ENCODE measurements at places on chromosomes 11 and 22.

- no peak for DNase-seq
These were observed 67.5 kb downstream of the C11orf58 start for GRCh38 chr11:16805938-16806337.

- no peak for DNase-seq
These were observed 4.6 kb downstream of the TNRC6B start for GRCh38 chr22:40182231-40182835.

GRCh38 chr22:50677493-50678217, 5.0 kb downstream of the SHANK3 start:
- DNase-seq: no peak

DNA sequence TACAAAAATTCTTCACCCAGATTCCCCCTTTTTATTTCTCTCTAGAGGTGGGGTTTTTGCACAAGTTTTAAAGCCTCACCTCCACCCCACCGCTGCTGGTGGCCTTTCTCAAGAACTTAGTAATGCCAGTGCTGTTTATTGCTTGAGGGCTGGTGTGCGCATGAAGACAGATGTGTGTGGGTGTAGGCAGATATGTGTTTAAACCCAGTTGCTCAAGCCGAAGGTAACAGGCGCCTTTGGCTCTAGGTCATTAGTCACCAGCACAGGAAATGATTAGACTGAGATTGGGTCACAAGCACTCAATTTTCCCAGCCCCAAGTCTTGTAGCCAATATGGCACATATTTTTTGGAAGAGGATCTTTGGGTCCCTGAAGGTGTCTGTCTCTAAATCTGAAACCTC, 2.7 kb upstream of the CLMP start:
- no peak for DNase-seq

GRCh38 chr11:17827006-17827405, 92.4 kb downstream of the KCNC1 start:
- DNase-seq: no peak

DNA sequence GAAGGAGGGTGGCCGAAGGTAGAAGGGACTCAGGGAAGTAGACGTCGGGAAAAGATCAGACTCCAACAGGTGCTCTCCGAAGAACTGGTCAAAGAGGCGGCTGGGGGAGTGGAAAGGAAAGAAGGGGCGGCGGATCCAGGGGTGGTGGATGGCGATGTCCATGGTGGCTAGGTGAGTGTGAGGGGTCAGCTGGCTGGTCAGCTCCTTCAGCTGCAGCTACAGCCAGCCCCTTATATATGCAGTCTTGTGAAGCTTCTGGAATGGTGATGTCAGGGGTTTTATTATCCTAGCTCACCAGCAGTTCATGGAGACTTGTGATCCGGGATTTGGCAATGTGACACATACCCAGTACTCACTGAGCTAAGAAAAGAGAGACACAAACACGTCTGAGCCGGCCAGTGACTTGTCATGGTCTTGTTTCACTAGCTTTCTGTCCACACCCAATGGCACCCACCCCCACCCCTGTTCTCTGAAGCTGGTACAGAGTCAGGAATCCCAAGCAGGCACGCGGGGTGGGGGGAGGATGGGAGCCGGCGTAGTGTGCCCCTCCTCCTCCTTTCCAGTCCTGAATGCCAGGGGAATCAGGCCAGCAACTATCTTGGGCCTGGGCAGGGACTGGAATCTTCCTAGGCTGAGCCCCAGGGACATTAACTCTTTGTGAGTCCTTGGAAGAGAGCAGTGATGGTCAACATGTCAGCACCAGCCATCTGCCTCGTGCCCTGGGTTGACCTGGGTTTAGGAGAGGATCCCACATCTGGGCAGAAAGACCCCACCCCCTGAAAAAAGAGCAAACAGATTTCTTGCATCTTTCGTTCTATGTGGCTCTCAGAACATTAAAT, at the start of gene CRYAB:
TSS of gene CRYAB (minus strand) at position 208 of the 839 bp plus-strand sequence. CDS start at position 162, 46 bp downstream.
- no peak for DNase-seq

GRCh38 chr22:44735518-44736428, 16.6 kb upstream of the ARHGAP8 start:
- no peak for DNase-seq

GRCh38 chr11:113203141-113203753, 111.1 kb upstream of the TTC12 start:
- no peak for DNase-seq

- DNase-seq: no peak
These were observed 10.1 kb downstream of the IRAG1 start for GRCh38 chr11:10683429-10683828.

DNA sequence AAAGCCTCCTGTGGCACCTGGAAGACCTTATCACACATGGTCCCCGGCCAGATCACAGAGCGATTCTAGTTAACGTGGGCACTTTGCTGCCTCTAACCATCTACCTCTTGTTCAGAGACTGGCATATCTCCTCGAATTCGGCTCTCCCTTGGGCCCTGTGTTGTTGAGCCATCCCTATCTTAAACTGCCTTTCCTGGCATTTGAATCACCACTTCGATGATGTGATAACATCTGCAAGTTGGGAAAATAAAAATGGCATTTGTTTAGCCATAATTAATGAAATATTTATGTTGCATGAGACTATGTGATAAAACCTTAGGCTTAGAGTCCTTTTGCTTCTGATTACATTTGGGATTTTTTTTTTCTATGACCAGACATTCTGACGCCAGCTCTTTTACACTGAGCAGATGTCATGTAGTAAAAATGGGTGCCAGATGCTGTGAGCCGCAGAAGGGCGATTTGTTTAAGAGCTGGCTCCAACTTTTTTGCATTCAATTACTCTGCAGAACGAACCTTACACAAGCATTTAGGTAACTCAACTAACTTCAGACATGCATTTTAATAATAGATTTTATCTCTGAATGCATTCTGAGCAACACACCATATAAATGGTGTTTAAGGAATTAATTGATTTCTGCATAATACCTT, 58.5 kb upstream of the PARVA start:
- DNase-seq: no peak

- no peak for DNase-seq
These were observed 34.7 kb downstream of the ALG9 start for GRCh38 chr11:111836721-111837120.

GRCh38 chr11:69294571-69295078, 670 bp downstream of the MYEOV start:
- DNase-seq: no peak

- no peak for DNase-seq
These were observed 120.2 kb upstream of the SNX19 start for GRCh38 chr11:131036514-131036913.

DNA sequence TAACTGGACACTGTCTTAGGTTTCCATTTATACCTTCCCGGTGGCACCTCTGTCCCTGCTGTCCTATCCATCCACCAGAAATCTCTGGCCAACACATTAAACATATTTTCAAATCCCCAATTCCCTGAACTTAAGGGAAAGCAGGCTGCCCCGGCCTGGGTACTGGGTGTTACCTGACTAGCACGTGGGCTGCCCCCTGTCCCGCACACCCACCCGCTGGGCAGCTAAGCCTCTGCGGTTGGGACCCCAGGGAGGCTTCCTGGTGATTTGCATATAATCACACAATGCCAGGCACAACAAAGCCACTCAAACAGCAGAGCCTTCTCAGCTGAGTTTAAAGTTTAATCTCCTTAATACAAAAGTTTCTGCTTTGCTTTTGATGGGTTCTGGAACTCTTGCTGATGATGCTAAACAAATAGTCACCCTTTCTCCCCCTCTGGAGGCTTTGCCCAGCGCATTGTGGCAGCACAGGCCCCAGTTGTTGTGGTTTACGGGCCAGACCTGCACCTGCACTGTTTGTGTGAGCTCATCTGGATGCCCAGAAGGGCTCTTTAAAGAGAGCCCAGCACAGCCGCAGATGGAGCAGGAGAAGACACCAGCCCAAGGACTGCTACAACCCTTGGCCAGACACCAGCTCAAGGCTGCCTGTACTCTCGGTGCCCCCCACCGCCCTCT, 59.9 kb upstream of the POU2AF1 start:
- no peak for DNase-seq

DNA sequence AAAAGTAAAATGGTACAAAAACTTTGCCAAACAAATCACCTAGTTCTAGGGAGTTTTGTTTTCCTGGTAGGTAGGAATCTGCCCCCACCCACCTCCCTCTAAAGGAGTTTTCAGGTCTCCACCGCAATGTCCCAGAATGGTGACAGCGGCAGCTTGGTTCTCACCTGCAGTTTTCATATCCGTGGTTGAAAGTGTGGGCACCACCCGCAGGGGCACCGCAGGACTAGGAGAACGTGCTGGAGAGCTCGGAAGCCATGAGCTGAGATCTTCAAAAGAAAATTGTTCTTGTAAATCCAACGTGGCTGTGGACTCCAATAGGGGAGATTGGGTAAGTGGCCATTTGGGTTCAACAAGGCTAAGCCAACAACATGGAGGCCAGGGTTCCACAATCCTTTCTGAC, 10.8 kb downstream of the NFRKB start:
- no peak for DNase-seq

DNA sequence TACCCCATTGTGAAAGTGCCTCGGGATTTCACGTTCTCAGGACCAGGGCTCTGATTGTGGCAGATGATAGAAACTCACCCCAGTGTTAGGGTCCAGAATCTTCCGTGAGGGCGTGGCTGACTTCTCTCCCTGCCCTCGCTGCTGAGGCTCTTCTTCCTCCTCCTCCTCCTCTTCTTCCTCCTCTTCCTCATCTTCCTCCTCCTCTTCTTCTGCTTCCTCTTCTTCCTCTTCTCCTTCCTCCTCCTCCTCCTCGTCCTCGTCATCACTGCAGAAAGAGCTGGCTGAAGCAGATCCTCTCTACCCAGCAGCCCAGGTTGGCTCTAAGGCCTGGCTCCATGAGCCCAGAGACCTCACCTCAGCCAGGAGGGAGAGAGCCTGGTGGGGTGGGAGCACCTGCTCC, 13.5 kb upstream of the CHADL start:
- DNase-seq: no peak

GRCh38 chr11:80103142-80103859, 662.5 kb upstream of the TENM4 start:
- peak; percentile 56 for DNase-seq

DNA sequence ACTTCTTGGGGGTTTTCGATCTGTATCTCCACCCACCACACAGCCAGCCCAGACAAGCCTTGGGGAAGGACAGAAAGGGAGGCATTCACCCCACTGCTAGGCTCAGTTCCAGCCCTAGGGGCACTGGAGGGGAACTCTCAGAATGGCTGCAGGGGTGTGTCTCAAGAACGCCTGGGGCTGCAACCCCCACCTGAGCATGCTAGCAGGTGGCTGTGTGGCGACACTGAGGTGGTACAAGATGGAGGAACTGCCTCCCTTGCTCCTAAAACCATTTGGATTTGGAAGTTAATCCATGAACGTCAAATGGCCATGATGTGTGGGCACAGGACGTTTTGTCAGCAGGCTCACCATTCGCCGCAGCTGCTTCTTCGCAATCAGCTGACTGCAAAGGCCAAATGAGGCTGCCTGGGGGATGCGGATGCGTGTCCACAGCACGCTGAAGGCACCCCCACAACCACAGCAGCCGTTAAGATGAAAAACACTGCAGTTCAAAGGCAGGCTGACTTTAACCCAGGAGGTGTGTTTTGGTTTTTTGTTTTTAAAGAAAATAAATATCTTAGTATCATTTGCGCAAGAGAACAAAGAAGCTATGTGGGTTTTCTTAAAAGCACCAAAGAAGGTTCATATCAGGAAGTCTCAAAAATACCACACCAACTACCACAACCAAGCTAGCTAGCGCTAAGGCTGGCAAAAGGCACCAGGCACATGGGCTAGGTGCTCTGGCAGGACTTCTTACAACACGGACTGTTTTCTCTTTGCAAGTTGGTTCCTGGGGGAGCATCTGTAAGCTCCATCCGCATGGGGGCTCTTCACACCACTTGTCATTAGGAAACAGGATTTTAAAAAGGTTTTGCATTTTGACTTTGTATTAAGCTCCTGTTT, 22.2 kb upstream of the NAP1L4 start:
- DNase-seq: no peak

- DNase-seq: no peak
These were observed 31.8 kb downstream of the FEZ1 start for GRCh38 chr11:125464270-125464662.

DNA sequence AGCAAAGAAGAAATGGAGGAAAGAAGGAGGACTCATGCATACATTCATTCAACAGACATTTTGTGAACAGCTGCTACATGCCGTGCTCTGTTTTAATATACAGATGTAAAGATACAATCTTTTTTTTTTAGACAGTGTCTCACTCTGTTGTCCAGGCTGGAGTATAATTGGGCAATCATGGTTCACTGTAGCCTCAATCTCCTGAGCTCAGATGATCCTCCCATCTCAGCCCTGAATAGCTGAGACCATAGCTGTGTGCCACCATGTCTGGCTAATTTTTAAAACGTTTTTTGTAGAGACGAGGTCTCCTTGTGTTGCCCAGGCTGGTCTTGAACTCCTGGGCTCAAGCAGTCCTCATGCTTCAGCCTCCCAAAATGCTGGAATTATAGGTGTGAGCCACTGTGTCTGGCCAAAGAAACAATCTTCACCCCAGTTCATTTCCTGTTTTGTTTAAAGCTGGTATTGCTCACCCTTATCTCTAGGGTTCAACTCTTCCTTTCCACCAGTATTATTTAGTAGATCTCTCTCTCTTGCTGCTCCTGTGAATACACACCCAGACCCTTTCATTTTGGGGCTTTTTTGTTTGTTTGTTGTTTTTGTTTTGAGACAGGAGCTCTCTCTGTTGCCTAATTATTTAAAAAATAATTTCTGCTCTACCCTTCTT, 69.8 kb downstream of the RNF169 start:
- no peak for DNase-seq

DNA sequence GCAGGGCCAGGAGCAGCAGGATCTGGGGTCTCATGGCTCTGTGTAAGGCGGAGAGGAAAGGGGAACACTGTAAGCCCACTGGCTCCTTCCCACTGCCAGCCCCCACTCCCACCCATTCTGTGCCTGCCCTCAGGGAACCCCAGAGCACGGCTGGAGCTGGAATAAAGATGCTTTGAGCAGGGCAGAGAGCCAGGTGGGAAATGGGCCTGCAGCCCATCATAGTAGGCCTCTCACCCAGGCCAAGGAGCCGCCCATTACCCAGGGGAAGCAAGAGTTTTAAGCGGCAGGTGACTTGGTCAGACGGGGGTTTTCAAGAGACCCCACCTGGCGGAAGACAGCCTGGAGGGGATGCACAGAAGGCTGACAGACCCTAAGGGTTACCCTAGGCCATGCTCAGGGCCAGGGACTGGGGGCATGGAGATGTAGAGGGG, 4.6 kb downstream of the LRRC32 start:
- DNase-seq: no peak

GRCh38 chr11:114250993-114251814, 45.0 kb upstream of the NNMT start:
- no peak for DNase-seq
